Activated CD4-positive, CD25-positive, alpha-beta regulatory T cell treated with anti-CD3 and anti-CD28 coated beads, Interleukin-2, amount 50 U/mL, for 16 hours (primary cell): ENCODE measurements at places on chromosomes 7 and 10.

- no peak for DNase-seq
These were observed 30.6 kb downstream of the ADARB2 start for GRCh38 chr10:1706711-1707110.

GRCh38 chr7:19620470-19620869 lies 88.4 kb downstream of the POLR1F start:
- DNase-seq, result no peak

DNA sequence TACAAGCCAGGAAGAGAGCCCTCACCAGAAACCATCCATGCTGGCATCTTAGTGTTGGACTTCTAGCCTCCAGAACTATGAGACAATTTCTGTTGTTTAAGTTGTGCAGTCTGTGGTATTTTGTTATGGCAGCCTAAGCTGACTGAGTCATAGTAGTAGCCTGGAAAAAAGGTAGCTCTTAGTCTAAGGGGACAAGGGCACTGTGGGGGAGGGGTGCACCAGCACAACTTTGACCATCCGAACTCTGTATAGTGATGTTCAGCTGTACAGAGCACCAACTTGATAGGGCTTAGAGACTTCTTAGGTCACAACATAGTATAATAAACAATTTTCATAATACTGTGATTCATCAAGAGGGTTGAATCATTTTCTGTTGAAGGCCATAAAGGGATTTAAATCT lies 14.3 kb downstream of the EIF4EBP2 start:
- no peak for DNase-seq

DNA sequence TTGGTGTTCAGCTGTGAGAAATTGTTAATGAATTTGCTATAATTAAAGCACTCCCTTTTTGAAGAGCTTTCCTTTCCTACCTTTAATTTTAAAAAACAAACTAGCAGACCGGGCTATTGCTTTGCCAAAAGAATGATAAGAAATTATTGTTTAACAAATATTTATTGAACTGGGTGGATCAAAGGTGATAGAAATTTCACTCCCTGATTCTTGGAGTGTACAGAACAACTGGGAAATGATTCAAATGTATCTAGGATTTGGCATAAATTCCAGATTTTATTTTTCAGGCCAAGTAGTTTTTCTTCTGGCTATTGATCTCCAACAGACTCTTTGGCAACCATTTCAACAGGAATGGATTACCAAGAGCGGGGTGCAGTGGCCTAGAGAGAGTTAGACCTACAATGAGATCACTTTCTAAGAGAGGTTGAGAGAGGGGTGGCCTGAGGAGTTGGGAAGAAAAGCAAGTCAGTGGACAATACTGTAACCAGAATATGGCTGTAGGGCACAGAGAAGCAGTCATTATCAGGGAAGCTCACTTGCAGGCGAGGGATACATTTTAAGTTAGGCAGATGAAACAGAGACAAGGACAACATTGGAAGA lies 71.9 kb downstream of the PLXDC2 start:
- DNase-seq, result no peak

DNA sequence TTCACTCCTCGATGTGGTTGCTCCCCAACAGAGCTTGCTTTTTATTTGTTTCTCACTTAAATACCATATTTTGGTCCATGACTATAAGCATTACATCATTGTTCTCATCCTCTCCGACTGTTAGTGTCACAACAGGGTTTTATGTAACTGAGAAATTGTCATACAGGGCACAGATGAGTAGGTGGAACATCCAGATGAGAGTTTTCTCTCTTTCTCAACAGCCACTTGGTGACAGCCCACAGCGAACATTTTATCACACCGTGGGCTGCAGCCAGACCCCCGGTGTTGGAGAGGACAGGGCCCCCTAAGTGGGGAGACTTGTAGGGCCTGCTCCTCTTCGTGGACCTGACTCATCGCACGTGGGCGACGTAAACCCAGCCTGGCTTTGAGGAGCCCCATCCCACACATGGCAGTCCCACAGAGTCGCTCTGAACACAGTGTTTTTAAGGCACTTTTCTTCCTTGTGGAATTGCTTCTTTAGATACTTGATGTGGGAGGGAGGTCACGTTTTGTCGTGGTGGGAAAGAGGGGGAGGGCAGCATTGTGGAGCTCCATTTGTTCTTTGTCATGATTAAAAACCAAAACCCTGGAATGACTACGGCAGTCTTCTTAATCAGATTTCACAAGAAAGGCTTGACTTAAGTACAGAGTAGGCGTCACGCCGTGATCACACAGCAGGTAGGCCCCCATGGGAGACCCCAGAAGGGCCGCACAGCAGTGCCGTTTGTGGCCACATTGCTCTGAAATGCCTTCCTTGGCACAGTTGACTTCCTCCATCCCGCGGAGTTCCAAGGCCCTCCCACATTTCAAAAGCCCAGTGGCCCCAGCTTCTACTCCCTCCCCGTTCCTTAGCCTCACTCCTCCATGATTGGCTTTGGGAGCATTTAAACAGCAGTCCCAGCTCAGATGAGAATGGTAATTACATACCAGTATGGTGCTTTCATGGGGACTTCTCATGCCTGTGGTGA lies 220.6 kb downstream of the CCDC3 start:
- DNase-seq, result no peak

DNA sequence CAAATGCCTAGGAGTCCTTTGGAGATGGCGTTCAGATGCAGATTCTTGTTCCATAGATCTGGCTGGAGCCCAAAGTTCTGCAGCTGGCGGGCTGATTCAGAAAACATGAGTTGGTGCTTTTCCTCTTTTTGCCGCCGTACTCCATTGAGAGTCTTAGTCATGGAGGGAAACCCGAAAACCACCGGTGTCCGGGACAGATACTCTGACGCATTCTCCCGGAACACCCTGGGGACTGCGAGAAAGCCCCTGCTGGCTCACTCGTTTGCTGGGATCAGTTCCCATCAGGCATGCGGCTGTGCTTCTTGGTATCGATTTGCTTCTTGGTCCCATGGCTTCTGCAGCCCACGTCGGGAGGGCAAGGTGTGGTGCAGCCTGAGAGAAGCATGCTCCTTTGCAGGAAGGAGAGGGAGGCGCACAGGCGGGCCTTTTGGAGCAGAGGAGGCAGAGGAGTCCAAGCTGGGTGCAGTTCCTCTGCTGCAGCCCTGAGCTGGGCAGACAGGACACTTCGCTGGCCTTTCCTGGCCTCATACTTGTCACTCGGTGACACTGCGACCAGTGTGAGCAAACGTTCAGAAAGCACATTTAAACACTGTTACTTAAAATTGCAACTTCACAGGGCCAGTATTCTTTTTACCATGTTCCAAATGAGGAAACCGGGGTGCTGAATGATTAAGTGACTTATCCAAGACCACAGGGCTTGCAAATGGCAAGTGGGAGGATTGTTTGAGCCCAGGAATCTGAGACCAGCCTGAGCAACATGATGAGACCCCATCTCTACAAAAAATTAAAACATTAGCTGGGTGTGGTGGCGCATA lies 30.6 kb upstream of the PFKFB3 start:
- no peak for DNase-seq

DNA sequence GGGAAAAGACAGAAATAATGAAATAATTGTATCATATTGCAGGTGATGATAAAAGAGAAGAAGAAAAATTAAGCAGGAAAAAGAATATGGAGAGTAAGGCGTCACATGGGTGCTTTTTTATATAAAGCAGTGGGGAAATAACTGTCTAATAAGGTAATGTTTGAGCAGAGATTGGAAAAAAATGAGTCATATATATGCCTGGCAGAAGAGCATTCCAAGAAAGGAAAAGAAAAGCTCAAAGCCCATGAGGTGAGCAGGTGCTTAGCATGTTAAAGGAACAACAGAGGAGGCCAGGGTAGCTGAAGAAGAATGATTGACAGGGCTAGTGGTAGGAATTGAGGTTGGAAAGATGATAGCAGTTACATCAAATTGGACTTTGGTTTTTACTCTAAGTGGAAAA lies 739.5 kb downstream of the SORCS1 start:
- DNase-seq, result no peak

GRCh38 chr7:145263886-145264285 lies 428.0 kb upstream of the TPK1 start:
- no peak for DNase-seq

- no peak for DNase-seq
These were observed 67.4 kb downstream of the NOD1 start for GRCh38 chr7:30411173-30411572.

DNA sequence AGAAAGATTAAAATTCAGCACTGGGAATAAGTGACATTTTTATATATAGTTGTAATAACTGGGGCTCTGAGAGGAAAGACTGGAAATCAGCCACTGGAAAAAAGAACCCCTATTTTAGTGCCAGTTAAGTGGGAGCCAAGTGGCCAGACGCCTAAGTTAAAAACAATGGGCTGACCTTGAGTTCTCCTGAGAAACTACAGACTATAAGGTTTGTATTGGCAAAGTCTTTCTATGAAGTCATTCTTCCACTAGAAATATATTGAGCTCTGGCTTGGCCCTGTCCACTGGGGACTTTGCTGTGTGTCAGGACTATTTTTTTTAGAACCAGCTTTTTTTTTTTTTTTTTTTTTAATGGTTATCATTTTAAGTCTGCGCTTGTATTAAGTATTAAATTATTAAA lies 210.6 kb upstream of the FZD8 start:
- DNase-seq, result no peak
